ENCODE measurements at places on chromosomes 1 and 21.

DNA sequence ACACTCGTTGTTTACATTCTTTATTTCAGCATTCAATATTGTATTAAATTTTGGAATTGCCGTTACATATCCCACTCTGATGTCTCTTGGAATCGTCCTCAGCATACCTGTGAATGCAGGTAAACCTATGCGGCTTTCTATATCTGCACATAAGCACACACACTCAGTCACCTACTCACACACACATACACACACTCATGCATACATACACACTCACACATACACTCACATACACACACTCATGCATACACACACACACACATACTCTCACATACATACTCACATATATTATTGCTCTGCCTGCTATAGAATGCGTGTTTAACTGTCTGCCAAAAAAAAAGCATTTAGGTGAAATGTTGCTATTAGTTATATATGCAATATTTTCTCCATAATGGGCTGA is 53.2 kb upstream of the COA6 start:
- no peak for DNase-seq

DNA sequence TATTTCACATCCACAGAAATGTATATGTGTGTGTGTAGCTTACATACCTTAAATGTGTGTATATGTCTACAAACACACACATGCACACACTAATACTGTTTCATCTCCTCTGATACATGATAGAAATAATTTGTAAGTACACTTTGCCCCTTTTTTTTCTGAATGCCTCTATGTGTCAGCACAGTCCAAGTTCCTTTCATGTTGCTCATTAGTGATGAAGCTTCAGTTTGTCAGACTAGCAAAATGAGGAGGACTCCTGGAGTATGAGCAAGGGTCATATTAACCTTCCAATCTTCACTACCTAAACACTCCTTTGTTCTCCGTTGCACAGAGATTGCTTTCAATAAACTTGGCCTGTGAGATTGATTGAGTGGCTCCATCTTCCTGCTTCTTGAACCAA is 935.4 kb downstream of the MRPL39 start:
- DNase-seq: no peak

DNA sequence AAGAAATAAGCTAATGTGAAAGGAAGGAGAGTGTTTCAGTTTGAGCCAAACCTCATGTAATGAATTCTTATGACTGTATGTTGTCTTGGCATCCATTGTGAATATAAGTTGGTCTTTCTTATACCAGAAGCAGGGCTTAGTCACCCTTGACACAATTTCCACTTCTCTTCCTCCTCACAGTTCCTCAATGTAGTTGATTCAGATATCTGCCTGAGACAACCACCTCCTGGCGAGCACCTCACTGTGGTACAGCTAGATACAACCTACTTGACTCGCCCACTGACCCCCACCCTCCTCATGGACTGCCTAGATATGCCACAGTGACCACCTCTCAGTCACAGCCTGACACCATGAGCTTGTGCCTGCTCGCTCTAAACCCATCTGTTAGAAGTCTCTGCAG is 45.6 kb downstream of the KYAT3 start:
- no peak for DNase-seq

- no peak for DNase-seq
These were observed 7.0 kb upstream of the TRIM45 start for GRCh38 chr1:117128323-117129079.

DNA sequence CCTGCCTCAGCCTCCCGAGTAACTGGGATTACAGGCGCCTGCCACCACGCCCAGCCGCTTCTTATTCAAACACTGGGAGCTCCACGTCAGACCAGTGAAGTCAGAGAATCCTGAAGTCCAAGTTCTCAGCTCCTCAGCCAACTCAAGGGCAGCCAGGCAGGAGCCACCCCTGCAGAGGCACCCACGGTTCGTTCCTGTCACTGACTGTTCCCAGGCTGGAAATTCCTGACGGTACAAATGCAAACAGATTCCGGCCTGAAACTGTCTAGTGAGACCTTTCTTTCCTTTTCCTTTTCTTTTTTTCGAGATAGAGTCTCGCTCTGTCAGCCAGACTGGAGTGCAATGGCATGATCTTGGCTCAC is 11.7 kb downstream of the SLC35E2B start:
- no peak for DNase-seq

GRCh38 chr21:41289431-41289830 is 27.2 kb upstream of the FAM3B start:
- no peak for DNase-seq
